ENCODE measurements at places on chromosomes 1 and 21.

- no peak for DNase-seq
Measured at GRCh38 chr1:204343802-204344201, 15.9 kb downstream of the PLEKHA6 start.

DNA sequence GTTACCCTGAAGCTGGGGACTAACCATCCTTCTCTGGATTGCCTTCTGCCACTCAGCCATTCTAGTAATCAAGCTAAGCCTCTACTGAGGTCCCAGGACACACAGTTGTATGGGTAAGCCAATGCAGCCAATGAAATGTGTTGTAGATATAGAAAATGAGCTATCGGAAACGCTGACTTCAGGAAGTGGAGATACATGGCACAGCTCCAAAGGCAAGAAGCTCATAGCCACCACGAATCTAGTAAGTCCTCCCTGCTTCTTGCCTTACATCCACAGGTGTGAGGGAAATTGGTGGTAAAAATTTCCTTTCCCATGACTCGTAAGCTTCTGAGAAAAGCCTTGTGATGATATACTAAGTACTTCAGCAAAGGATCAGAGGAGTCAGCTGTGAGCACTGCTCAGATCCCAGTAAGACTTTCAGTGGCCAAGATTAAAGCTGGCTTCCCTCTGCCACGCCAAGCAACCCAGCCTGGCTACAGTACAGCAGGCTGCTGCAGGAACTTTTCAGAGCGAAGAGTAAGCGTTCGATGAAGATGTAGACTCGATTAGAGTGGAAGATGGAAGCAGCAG lies 117.7 kb downstream of the SIM2 start:
- no peak for DNase-seq

- DNase-seq = peak; percentile 56
Measured at GRCh38 chr1:221439008-221439746, 302.7 kb downstream of the DUSP10 start.

DNA sequence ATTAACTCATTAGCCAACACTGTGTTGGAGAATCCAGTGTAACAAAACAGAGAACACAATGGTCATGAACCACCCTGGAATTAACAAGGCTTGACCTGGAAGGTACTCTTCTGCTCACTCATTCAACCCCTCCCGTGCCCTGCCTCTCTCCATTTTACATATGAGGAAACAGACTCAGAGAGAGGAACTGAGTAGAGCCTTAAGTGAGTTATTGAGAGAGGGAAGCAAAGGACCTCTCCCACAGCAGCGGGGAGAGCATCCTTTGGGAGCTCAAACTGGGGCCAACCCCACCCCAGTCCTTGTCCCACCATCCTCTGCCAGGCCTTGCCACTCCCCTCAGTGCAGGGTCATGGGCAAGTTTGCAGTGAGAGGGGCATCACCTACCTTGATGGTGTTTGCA lies 1.4 kb downstream of the S100A12 start:
- no peak for DNase-seq

DNA sequence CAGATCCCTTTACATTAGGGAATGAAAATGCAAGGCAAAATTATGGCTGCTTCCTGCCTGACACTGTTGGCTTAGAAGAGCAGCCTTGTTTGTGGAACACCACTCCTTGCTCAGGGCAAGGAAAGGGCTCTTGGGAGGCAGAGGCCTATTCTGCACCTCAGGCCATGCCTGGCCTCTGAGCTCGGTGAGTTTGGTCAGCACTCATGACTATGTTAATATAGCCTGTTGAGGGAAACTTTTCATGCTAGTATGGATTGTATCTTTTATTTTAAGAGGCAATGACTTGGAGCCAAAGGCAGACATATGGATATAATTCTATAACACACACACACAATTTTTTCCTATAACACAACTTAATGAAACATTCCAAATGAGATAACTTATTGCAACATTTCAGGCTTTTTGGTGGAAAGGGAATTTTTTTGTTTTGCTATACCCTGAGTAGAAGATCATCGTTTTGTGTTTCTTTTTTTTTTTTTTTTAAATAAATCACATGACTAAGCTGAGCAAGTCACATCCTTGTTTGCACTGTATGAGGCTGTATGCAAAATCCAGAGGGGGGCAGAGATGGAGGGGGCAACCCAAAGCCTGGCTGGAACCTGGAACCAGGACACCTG lies 5.6 kb upstream of the YRDC start:
- DNase-seq = no peak

- DNase-seq = no peak
Measured at GRCh38 chr1:50651476-50652263, 228.4 kb upstream of the DMRTA2 start.

- DNase-seq = no peak
Measured at GRCh38 chr21:28253961-28254360, 738.7 kb downstream of the LTN1 start.

DNA sequence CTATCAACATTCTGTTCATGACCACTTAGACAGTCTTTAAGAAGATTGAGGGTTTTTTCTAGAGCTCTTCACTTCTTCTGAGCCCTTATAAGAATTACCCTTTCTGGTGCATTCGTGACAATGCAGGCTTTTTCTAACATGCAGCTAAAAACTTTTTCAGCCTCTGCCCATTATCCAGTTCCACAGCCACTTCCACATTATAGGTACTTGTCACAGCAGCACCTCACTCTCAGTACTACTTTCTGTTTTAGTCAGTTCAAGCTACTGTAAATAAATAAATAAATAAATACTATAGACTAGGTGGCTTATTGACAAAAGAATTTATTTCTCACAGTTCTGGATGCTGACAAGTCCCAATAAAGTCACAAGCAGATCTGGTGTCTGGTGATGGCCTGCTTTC lies 284.4 kb upstream of the PKN2 start:
- DNase-seq = no peak

DNA sequence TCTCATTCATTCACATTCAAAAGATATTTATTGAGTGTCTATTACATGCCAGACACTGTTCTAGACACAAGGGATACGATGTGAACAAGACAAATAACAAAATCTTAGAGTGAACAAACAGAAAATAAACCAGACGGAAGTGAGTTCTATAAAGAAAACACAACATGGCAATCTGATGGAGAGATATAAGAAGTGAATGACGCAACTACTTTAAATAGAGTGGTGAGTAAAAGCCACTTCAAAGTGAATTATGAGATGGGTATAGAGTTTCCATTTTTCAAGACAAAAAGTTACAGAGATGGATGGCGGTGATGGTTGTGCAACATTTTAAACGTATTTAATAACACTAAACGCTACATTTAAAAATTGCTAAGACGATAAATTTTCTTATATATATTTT lies 75.4 kb downstream of the CEP170 start:
- no peak for DNase-seq

GRCh38 chr1:6906783-6907182 lies 121.5 kb downstream of the CAMTA1 start:
- DNase-seq = no peak

DNA sequence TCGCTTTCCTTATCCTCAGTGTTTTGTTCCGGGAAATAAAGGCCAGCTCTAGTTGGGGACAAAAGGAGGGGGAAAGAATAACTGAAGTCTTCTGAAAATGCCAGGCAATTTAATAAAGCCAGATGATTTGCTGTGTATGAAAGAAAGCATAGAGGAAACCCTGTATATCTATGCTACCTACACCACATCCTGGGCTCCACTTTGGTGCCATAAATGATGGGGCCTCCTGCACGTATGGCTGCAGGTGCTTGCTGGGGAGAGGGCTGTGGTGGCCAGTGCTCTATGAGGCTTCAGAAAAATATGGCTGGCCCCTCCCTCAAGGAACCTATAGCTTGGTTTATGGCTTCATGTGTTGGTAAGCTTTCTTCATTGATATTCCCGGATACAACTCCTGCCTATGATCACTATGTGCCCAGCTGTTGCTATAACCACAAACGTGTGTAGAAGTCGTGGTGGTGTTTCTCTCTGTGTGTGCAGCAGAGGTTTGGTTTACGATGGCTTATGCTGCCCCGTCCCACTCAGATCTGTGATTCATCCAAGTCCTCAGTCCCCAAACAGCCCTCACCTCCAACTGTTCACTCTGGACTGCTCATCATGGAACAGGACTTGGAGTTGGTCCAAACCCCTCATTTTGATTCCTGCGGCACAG lies 59.5 kb downstream of the BACE2 start:
- no peak for DNase-seq

DNA sequence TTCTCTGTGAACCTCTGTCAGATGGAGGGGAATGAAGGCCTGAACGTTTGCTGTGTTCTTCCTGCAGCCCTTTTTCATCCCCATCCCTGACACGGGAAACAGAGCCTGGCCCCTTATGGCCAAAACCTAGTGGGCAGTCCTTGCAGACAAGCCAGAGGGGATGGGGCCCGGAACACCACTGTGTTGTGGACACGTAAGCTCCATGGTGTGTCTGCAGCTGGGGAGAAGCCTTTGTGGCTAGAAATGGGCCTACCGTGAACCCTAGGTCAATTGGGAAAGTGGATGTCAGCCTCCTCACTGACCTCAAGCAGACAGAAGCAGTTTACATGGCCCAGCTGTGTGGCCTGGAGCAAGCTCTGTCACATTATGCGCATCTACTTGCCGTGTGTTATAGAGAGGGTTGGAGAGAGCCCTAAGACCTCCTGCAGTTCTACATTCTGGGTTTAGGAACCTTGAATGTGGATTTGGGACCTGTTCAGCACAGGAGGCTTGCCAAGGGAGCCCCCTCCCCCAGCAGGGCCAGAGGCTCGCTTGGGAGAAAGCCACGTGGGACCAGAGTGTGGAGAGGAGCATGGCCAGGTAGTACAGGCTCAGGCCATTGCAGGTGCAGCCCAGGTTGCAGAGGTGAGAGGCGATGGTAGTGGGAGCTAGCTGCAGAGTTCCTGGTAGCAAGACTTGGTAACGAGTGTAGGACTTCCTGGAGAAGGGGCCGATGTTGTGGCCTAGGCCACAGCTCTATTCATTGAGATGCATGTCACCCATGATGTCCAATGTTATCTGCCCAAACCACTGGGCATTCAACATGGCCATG lies 20.7 kb downstream of the PARS2 start:
- no peak for DNase-seq

DNA sequence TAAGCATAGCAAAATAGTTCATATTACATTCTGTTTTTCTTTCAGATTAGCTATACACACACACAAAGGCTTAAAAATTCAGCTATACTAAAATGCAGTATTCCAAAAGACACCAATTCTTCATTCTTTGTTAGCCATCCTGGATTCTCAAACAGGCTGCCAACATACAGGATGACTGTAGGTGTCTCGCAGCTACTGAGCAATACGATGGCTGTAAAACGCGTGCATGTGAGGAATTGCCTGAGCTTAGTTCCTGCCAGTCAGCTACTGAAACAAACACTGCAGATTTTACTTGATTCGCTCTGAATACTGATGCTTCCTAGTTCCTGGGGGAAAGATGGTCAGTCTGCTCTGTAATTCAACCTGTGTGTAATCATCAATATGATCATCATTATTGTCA lies 24.7 kb upstream of the HMGN1 start:
- no peak for DNase-seq

DNA sequence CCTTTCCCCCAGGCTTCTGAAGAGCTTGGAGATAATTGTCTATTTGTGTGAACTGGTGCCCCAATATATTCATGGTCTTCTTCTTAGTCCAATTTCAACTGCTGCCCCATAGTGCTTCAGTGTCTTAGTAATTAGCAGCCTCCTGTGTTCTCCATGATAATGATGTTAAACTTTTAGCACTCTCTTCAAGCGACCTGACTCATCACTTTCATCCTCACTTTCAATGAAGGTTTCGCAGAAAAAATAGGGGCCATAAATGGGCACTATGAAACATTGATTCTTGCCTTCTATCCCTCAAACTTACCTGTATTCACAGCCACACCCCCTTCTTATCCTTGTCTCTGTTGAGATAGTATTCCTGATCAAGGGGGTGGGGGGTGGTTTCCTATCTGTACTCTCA lies 210.6 kb downstream of the DNM3 start:
- DNase-seq = no peak

DNA sequence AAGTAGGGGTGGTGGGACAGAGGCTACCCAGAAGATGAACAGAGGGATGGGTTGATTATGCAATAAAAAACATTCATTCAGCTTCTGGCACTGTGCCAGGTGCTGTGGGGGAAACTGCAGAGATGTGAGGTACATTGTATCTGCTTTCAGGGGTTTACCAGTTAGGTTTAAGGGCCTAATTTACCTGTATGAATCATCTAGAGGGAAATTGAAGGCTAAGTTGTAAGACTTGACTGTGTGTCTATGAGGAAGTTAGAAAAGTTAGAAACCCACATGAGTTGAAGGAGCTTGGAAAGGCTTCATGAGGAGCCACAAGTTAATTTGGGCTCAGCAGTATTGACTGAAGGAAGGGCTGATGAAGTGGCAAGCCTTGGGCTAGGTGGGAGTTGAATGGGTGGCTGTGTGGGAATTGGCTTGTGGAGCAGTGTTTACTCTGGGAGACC lies 36.7 kb upstream of the APOBEC4 start:
- no peak for DNase-seq

DNA sequence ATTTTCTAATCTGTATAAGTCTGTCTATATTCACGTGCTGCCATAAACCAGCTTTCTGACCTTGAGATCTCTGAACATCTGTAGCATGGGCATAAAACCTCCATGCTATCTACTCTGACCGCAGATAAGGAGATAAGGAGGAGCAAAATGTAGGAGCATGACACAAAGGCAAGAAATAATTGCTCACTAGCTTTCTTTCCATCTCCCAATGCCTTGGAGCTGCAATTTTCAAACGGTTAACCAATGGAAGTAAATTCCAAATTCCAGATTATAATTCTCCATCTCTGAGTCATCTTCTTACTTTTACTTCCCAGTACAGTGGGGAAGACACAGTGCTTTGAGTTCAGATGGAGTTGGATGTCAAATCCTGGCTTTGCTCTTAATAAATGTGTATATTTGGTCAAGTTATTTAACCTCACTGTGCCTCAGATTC lies 41.6 kb downstream of the CD58 start:
- DNase-seq = peak; percentile 16

DNA sequence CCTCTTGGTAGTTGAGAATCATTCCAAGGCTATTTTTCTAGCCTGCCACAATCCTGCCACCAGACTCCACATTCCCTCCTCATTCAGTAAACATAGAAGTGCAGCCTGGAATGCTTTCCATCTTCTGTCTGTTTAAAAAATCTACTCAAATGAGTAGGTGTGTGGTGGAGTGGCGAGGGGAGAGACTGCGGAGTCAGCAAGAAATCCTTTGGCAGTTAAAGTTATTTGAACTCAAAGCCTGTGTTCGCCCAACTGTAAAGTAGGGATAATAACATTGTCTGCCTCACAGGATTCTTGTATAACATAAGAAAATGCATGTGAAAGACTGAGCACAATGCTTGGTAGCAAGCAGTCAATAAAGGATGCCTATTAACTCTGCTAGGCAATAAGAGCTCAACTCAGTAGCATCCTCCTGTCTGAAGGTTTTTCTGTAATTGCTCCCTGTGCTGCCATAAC lies 22.2 kb upstream of the DPT start:
- DNase-seq = no peak

- no peak for DNase-seq
Measured at GRCh38 chr21:41349619-41350390, 12.0 kb upstream of the MX2 start.

Measured in GM04504 (cell line).